ENCODE measurements at places on chromosomes 11 and 22. TPM values are rescaled to one million over a fixed set of nuclear protein-coding genes. Genes with fewer than 3 reads are reported as not detected.

DNA sequence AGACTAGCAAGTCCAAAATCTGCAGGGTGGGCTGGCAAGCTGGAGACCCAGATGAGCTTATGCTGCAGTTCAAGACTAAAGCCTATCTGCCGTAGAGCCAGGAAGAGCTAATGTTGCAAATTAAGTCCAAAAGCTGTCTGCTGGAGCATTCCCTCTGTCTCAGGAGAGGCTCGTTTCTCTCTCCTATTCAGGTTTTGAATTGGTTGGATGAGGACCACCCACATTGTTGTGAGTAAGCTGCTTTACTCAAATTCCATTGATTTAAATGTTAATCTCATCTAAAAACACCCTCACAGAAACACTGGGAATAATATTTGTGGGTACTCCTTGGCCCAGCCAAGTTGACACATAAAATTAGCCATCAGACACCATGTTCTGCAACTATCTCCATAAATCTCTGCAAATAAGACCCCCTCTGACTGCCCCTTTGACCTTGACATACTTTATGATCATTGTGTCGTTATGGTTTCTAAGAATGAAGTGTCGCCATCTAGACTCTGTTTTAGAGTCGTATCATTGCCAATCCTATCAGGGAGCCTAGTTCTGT is 16.8 kb upstream of the CUL5 start:
- H3K4me3 ChIP-seq = no peak overlapping the region
- H3K36me3 ChIP-seq = peaks cover 10% of the 10 kb centered on the region
- H3K27ac ChIP-seq = no peak overlapping the region
- H3K4me1 ChIP-seq = no peaks in the 10 kb centered on the region
- no peaks in the 10 kb centered on the region for H3K27me3 ChIP-seq

DNA sequence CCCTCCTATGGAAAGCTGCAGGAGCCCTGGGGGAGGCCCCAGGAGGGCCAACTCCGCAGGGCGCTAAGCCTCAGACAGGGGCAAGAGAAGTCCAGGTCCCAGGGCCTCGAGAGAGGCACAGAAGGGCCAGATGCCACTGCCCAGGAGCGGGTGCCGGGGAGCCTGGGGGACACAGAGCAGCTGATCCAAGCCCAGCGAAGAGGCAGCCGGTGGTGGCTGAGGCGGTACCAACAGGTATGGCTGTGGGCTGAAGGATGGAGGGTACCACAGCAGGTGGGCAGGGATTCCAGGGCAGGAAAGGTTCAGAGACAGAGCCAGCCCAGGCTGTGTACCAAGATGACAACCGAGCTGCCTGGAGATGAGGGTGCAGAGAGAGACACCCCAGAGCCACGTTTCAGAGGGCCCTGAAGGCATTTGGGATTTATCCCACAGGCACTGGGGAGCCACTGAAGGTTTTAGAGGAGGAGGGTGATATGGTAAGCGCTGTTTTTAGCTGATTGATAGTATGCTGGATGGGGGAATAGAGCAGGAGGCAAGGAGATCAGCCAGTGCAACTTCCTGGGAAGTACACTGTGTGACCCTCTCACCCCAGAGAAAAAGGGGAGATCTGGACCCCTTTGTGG is 412 bp downstream of the C11orf86 start:
- no peak overlapping the region for H3K4me3 ChIP-seq
- H3K27ac ChIP-seq = no peak overlapping the region
- peaks cover 5% of the 10 kb centered on the region for H3K36me3 ChIP-seq
- peaks cover 4% of the 10 kb centered on the region for H3K27me3 ChIP-seq
- DNase-seq = no peak

- peaks cover 49% of the 10 kb centered on the region for H3K27me3 ChIP-seq
- no peaks in the 10 kb centered on the region for H3K36me3 ChIP-seq
- no peak overlapping the region for H3K4me3 ChIP-seq
- H3K27ac ChIP-seq = no peak overlapping the region
Observed at GRCh38 chr11:64296236-64296635, 3.9 kb upstream of the CATSPERZ start.

DNA sequence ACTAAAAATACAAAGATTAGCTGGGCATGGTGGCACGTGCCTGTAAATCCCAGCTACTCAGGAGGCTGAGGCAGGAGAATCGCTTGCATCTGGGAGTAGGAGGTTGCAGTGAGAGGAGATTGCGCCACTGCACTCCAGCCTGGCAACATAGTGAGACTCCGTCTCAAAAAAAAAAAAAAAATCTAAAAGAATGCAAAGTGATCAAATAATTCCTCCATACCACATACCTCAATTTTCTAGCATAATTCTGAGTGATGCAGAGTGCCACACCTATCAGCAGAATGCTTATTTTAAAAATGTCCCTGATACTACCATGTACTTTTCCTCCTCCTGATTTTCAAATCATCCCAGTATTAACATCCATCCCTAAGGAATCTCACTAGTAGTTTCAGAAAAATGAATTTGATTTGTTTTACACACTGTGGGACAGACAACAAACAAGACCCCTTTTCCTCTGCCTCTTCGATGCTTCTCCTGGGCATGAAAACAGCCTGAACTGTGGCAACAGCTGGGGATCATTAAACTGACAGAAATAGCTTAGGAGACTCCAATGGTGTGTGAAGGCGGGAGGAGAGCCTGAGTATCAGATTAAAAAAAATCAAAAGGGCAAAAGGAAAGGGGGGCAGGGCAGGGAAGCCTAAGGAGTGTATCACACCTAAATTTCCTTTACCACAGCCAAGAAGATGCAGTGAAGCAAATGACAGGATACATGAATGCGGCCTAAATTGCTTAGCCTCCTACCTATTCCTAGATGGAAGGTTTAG is 114.7 kb downstream of the SGSM3 start:
- H3K27me3 ChIP-seq = peaks cover 1% of the 10 kb centered on the region
- no peaks in the 10 kb centered on the region for H3K36me3 ChIP-seq
- peaks cover 12% of the 10 kb centered on the region for H3K4me1 ChIP-seq

DNA sequence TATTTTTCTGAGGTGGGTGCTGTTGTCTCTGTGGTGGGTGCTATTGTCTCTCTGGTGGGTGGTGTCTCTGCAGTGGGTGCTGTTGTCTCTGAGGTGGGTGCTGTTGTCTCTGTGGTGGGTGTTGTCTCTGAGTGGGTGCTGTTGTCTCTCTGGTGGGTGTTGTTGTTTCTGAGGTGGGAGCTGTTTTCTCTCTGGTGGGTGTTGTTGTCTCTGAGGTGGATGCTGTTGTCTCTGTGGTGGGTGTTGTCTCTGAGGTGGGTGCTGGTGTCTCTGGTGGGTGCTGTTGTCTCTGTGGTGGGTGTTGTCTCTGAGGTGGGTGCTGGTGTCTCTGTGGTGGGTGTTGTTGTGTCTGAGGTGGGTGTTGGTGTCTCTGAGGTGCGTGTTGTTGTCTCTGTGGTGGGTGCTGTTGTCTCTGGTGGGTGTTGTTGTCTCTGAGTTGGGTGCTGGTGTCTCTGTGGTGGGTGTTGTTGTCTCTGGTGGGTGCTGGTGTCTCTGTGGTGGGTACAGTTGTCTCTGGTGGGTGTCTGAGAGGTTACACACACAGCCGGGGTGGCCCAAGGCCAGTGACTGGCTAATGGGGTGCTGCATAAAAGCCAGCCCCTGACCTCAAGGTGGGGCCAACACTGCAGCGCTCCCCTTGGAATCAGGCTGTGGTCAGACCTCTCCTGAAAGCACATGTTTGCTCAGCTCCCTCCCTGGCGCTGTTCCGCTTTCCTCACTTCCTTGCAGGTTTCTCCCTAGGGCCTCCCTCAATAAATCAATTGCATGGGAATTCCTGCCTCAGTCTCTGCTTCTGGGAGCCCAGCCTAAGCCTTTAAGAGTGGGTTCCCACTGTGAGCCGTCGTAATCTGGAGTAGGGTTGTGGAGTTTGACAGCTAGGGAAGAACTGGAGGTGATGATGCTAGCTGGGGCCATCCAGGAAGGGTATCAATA is 31.0 kb upstream of the XBP1 start:
- H3K4me3 ChIP-seq = no peak overlapping the region
- peaks cover 2% of the 10 kb centered on the region for H3K27me3 ChIP-seq
- no peaks in the 10 kb centered on the region for H3K36me3 ChIP-seq
- no peak overlapping the region for H3K27ac ChIP-seq
- H3K4me1 ChIP-seq = no peaks in the 10 kb centered on the region

DNA sequence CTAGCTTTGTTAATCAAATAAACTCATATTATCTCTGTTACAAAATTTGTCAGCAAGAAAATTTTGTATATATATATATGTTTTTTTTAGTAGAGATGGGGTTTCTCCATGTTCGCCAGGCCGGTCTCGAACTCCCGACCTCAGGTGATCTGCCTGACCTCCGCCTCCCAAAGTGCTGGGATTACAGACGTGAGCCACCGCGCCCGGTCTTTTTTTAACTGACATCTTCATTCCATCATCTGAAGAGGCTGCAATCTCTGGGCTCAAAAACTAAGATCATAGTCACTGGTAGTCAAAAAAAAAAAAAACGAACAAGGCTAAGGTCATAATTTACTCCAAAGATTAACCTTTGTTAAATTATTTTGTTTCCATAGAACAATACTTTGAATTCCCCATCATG is 5.3 kb upstream of the KLHDC7B start:
- peaks cover 3% of the 10 kb centered on the region for H3K4me1 ChIP-seq
- peaks cover 2% of the 10 kb centered on the region for H3K27me3 ChIP-seq
- DNase-seq = no peak
- no peak overlapping the region for H3K27ac ChIP-seq

- H3K36me3 ChIP-seq = no peaks in the 10 kb centered on the region
- peaks cover 7% of the 10 kb centered on the region for H3K4me1 ChIP-seq
- no peak overlapping the region for H3K27ac ChIP-seq
- no peak for DNase-seq
- H3K4me3 ChIP-seq = no peak overlapping the region
Observed at GRCh38 chr11:44498089-44498871, 67.2 kb upstream of the CD82 start.

DNA sequence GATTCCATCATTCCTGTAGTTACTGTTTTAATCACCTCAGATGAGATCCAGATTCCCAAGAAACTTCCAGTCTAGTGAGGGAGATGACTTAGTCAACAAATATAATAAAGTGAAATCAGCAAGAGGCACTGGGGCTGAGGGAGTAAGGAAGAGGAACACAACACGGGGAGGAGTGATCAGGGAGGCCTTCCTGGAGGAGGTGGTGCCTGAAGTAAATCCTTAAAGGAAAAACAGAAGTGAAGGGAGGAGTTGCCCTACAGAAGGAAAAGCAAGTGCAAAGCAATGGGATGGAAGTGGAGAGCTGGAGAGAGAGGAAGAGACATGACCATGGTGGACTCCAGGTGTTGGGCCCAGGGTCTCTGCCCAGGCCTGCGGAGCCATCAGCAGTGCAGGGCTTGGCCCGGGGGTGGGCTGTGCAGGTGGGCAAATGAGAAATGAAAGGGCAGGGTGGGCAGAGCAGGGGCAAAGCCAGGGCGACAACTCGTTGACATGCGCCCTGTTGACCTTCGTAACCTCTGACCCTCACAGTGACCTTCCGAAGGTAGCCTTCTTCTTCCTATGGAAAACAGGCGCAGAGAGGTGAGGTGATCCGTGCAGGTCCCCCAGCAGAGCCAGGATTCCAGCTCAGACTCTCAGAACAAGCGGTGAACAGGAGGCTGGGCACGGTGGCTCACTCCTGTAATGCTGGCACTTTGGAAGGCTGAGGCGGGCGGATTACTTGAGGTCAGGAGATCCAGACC is 12.1 kb upstream of the PPARA start:
- no peak overlapping the region for H3K4me3 ChIP-seq
- H3K36me3 ChIP-seq = no peaks in the 10 kb centered on the region
- no peaks in the 10 kb centered on the region for H3K4me1 ChIP-seq

DNA sequence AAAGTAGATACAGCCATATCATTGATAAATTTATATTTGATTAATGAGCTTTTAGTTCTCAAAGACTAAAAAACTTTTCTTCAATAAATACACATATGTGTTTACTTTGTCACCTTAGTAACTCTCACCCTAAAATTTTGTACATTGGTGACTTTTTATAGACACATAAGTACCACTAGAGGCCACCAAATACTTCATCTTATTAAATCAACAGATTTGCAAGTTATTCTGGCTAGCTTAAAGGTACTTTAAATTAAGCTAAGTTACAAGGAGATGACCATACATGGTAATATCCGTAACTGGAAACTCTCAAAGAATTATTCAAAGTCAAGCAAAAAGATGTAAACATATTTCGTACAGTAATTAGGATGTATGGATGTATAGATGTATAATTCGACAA is 112.2 kb downstream of the SBF2 start:
- no peaks in the 10 kb centered on the region for H3K36me3 ChIP-seq
- no peaks in the 10 kb centered on the region for H3K27me3 ChIP-seq
- H3K27ac ChIP-seq = no peak overlapping the region
- no peak for DNase-seq
- no peak overlapping the region for H3K4me3 ChIP-seq

Gene EEF1G
- 928 TPM for total RNA-seq

Gene USP35
- total RNA-seq = 34.2 TPM

Gene OR51E1
- not detected for total RNA-seq

Gene HTR3A
- 14.5 TPM for total RNA-seq
